ENCODE measurements at places on chromosomes 3 and 15. TPM values are rescaled to one million over a fixed set of nuclear protein-coding genes. Genes with fewer than 3 reads are reported as not detected.
A peak's percentile ranks its signal among the peaks of the same experiment; 100 is the strongest.

GRCh38 chr3:86995537-86995936 lies 4.6 kb upstream of the VGLL3 start:
- no peak overlapping the region for H3K4me3 ChIP-seq
- no peaks in the 10 kb centered on the region for H3K4me1 ChIP-seq
- H3K27ac ChIP-seq = no peak overlapping the region

DNA sequence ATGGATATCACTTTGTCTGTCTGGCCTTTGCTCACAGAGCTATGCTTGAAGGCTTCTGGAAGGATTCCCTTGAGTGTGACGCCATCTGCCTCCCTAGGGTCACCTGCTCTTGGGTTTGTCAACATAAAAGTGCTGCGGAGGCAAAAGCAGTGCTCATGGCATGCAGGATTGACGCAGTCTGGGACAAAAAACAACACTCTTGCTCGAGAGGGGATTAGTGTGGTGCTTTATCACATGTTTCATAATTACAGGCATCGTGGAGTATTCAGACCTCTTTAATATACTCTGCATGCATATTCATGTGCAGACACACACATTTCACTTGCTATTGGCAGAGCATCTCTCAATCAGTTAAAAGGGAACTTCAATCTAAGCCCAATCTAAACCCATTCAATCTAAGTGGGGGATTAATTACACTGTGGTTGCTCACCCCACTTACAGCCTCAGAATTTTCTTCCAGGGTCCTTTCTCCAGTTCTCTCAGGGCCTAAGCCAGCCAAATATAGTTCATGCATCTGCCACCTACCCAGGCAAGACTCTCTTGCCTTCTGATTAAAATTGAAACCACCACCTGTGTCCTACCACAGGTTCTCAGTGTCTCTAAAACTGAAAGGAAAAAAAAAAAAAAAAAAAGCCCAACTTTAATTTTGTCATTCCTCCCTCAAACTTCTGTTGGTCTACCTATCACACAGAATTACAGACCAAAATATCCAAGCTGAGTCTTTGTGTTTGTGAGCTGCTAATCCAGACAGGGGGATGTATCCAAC lies 75.6 kb downstream of the BFSP2 start:
- peak overlapping the region; percentile 97 for H3K27ac ChIP-seq
- no peaks in the 10 kb centered on the region for H3K36me3 ChIP-seq
- H3K4me1 ChIP-seq = peaks cover 69% of the 10 kb centered on the region
- H3K27me3 ChIP-seq = no peaks in the 10 kb centered on the region
- DNase-seq = peak; percentile 89
- peak overlapping the region; percentile 40 for H3K4me3 ChIP-seq

- H3K27me3 ChIP-seq = peaks cover 42% of the 10 kb centered on the region
- H3K27ac ChIP-seq = no peak overlapping the region
- no peaks in the 10 kb centered on the region for H3K36me3 ChIP-seq
- H3K4me3 ChIP-seq = no peak overlapping the region
Observed at GRCh38 chr3:128490650-128490914, 2.4 kb downstream of the GATA2 start.

TLR9 gene
- total RNA-seq = 4.8 TPM
